ENCODE measurements at places on chromosomes 16 and 17.

GRCh38 chr16:630249-630814 lies 453 bp upstream of the WFIKKN1 start:
- no peak for DNase-seq

DNA sequence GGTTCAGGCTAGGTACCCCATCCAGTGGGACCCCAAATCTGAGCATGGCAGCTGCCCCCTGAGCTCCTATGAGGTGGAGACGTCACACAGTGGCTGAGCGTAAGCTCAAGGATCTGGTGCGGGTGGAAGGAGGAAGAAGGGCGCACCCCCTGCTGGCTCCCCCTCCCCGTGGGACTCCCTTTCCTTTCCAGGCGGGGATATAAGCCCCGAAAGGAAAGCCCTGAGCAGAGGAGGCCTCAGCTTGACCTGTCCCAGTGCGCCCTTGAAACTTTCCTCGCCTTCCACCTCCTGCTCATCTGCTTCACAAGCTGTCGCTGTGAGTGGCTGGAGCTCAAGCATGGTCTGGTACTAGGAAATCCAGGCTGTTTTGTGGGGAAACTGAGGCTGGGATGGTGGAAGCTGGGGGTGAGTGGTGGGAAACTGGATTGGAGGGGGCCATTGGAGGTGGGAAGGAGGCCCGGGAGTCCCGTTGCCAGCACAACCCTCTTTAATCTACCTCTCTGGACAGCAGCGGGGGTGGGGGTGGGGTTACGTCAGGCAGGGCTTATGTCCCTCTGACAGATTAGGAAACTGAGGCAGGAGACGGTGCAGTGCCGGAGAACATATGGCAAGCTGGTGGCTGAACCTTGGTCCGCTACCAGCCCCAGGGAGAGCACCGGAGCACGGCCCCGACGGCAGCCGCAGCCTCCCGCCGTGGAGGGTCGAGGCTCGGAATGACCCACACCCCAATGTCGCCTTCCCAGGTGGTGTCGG lies 92.3 kb upstream of the TMEM97 start:
- DNase-seq: no peak

DNA sequence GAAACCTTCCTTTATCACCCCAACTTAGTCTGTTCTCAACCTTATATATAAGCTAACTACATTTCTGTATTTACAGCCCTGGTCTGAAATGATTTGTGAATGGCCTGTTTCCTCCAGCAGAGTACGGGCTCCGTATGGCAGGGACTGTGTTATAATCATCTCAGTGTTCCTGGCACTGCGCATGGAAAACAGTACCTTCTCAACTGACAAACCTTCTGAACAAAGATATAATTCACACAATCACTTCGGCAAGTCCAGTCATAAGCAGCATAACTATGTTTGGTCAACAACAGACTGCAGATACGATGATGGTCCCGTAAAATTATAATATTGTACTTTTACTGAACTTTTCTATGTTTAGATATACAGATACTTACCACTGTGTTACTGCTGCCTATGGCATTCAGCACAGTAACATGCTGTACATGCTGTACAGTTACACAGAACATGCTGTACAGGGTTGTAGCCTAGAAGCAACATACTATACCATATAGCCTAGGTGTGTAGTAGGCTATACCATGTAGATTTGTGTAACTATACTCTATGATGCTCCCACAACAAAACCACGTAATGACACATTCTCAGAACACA lies 30.0 kb downstream of the ANKFY1 start:
- no peak for DNase-seq

DNA sequence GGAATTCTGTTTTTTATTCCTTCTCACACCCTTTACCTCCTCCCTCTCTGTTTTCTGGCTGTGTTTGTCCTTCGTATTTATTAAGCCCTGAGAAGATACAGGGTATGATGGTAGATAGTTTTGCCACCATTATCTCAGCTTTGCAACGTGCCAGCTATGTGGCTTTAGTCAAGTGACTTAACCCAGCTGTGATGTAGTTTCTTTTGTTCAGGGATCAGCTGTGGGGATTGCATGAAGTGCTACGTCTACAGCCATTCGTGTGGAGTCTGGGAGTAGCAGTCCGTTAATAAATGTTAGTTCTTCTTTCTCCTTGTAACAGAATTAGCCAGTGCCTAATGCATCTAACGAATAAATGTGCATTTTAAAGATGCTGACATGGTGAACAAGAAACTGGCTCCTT lies 128.4 kb downstream of the HAPSTR1 start:
- no peak for DNase-seq

DNA sequence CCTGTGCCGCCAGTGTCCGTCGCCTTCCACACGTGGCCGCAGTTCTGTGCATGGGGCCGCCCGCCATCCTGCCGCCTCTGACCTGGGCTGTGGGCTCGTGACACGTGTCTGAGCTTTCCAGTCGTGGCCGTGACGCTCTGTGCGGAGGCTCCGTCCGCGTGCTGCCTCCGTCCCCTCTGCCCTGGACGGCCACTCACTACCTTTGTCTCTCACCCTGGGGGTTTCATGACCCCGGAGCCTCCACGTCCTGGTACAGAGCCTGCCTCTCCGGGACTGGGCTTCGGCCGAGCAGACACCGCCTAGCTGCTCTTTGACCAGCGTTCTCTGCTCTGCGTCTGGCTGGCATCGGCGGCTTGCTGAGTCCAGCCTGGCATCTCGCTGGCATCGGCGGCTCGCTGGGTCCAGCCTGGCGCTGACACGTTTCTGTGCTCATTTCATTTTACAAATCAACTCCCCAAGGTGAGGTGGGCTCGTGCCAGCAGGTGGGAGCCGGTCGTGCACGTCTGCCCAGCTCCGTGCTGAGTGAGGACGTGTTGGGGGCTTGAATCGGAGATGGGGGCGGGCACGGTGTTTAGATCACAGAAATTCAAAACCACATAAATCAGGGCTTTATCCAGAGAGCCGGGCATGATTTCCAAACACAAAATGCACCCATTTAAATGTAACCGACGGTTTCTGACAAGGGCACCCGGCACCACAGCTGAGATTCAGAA lies 44.3 kb upstream of the GNG13 start:
- DNase-seq: no peak

DNA sequence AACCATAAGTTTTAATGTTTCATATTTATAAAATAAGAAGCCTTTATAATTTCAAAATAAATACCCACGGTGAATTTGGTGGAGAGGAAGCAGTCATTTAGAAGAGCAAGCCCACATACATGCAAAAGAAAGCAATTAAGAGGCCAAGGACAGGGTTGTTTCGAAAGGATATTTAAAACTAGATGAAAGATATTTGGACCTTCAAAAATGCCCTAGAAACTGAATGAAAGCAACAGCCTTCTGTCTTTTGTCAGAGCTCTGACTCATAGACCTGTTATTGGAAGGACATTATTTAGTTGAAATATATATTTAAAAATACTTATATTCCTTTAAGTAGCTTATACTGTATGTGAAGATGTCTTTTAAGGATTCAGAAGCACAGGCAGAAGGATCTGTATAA lies 8.6 kb upstream of the METTL9 start:
- DNase-seq: no peak
